Brain pericyte (primary cell): ENCODE measurements at places on chromosomes 7 and 10.

GRCh38 chr7:131664570-131664969 is 108.1 kb upstream of the PODXL start:
- DNase-seq = no peak

- DNase-seq = no peak
Measured at GRCh38 chr7:29406366-29406765, 157.3 kb upstream of the PRR15 start.

DNA sequence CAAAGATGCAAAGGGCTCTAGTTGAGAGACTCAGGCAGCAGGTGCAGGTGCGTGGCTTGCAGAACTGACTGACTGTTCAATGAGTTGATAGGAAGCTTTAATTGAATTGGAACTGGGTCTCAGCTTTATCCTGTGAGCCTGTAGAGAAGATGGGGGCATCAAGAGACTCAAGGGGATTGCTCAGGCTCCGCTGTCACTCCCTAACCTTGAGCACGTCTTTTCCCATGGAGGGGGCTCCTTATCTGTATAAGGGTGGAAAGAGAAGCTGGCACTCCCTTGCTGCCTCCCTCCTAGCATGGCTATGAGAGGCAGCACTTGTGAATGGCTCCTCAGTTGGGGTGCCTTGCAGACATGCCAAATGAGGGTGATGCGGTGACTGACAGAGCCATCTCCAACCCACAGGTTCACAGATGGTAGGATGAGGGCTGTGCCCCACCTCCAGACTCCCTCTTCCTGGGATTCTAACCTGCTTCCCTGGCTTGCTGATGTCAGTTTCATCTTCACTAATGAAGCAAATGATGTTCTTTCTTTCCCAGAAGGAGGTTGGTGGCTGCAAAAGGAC is 12.4 kb upstream of the PLEKHA1 start:
- no peak for DNase-seq

GRCh38 chr7:120280743-120281142 is 7.8 kb downstream of the KCND2 start:
- DNase-seq = no peak

DNA sequence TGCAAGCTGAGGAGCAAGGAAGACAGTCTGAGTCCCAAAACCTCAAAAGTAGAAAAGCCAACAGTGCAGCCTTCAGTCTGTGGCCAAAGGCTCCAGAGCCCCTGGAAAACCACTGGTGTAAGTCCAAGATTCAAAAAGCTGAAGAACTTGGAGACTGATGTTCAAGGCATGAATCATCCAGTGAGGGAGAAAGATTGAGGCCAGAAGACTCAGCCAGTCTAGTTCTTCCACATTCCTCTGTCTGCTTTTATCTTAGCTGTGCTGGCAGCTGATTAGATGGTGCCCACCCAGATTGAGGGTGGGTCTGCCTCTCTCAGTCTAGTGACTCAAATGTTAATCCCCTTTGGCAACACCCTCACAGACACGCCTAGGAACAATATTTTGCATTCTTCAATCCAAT is 20.1 kb upstream of the MDFIC start:
- DNase-seq = no peak

DNA sequence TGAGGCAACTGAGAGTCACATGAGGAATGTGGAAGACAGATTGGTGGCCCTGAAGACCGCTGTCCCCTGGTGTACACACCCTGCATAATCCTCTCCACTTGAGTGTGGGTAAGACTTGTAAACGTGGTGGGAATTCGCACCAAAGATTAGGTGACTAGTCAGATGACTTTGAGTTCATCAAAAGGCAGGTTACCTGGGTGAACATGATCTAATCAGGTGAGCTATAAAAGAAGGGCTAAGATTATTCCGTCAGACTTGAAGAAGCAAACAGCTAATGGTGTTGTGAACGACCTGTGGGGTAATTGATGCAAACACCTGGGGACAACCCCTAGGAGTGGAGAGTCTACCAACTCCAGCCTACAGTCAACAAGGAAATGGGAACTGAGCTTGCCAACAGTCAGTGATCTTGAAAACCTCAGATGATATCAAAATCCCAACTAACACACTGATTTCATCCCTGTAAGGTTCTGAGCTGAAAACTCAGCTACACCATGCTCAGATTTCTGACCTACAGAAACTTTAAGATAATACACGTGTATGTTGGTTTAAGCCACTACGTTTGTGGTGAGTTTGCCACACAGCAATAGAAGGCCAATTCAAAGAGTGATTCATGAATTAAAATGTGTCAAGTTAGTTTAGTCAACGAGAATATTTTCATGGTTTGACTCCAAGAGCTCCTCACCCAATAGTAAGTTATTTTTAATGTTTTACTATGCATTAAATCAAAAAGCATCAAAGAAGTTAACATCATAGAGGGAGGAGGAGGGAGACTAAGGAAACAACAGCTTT is 16.7 kb downstream of the PRTFDC1 start:
- no peak for DNase-seq

DNA sequence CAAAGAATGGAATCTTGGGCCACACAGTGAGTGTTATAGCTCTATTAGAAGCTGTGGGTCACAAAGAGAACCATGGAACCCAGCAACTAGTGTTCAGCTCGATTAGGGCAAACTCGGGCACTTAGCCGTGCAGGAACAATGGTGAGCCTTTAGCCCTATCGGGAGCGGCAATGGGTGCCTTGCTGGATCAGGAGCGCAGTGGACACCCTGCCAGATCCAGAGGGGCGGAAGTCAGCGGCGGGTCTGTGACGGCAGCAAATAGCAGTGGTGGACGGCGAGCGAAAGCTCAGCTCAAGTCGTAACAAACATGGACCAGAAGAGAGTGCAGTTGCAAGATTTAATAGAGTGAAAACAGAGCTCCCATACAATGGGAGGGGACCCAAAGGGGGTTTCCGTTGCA is 43.9 kb upstream of the NRG3 start:
- no peak for DNase-seq

GRCh38 chr7:34066411-34066810 is 161.1 kb downstream of the BMPER start:
- DNase-seq = no peak
